Stimulated activated CD8-positive, alpha-beta memory T cell treated with anti-CD3 and anti-CD28 coated beads, Interleukin-15, amount 100 ng/mL, for 48 hours (primary cell): ENCODE measurements at places on chromosomes 7 and 10.

GRCh38 chr10:94200146-94200837, 162.4 kb downstream of the NOC3L start:
- DNase-seq, result no peak

DNA sequence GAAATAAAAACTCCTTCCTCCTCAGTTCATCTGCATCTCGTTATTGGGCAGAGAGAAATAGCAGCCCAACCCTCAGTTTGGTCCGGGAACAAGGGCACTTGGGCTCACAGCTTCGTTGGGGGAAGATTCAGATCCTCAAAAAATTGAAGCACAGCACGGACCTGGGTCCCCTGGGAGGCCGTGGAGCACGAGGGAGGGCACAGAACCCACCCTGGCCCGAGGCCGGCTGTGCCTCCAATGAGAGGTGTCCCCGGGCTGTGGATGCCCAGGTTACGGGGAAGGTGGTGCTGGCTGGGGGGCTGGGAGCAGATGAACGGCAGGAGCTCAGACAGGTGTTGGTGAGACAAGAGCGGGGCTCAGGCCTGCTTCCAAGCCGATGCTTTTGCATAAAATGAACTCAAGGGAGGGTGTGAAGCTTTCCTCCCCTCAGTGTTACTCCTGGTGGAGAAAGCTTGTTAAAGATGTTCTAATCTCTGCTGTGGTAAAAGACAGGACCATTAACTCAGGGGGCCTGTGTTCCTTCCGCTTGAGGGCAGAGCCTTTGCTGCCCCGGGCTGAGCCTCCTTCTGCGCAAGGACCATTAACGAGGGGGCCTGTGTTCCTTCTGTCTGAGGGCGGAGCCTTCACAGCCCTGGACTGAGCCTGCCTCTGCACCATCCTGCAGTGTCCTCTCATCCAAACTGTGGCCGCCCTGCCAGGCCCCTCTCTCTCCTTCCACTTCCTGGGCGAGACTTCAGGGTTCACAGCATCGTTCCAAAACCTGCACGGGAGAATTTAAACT, 302.2 kb downstream of the ADARB2 start:
- no peak for DNase-seq

GRCh38 chr7:13321316-13321715, 633.9 kb downstream of the ARL4A start:
- no peak for DNase-seq

DNA sequence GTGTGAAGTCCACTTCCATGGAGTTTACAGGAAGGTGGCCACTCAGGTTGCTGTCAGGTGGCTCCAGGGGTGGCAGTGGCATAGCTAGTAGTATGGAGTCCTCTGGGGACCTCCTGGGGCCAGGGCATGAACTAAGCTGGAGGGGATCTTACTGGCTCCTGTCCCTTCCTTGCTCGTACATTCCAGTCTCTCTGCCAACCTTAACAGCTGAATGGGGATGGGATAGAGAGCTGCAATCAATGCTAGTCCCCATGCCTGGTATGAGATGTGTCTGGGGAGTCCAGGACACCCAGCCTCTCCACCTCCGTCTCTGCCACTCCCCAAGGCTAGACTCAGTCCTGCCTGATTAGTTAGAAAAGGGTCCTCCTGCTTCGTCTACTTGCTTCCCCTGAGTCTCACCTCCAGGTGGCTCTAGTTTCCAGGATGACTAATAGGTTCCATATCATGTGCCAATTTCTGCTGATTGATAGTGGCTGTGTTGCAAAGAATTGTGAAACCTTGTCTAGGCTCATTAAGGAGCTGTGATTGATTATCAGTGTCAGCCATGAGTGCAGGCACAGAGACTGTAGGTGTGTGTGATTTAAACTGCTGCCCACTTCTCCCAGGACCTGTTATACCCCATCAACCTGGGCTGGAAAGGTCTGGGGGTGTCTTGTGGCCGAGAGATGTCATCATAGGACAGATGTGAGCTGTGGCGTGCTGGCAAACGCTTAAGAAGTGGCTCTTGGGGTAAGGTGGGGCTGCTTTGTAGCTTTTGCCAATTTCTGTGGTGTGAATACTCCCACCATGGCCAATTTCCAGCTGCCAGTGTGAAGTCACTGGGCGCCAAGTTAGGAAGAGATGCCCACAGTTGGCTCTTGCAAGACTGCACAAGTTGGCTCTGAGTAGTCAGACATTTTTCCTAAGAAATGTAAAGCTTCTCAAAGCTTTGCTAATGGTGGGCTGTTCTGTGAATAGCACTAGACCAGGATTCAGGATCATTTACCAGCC, 59.8 kb downstream of the COL13A1 start:
- DNase-seq, result no peak

DNA sequence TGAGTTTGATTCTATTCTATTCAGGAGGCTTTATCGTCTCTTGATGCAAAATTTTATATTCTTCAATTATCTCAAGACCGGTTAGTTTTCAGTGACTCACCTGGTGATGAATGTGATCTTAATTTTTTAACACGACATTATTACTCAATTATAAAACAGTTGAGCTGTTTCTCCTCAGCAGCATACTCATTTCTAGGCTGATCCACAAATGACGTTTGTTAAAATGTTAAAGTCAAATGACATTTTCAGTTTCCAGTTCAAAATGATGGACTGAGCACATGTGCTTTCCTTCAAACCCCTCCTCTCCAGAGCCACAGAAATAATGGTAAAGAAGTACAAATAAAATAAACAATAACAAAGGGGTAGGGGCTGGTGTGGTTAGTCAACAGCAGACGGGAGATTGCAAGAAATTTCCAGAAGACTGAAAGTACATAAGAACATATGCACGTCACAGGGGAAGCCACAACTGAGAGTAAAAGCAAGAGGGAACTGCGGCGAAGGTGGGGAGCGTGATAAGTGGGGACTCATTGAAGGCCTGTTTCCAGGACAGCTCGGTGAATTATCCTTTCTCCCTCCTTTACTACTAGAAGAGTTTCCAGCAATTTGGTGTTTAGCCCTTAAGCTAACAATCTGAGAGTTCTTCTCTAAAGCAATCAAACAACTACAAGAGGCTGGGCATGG, 10.9 kb downstream of the MACROH2A2 start:
- DNase-seq, result no peak

GRCh38 chr10:30804478-30805055, 175.0 kb upstream of the LYZL2 start:
- DNase-seq, result no peak

DNA sequence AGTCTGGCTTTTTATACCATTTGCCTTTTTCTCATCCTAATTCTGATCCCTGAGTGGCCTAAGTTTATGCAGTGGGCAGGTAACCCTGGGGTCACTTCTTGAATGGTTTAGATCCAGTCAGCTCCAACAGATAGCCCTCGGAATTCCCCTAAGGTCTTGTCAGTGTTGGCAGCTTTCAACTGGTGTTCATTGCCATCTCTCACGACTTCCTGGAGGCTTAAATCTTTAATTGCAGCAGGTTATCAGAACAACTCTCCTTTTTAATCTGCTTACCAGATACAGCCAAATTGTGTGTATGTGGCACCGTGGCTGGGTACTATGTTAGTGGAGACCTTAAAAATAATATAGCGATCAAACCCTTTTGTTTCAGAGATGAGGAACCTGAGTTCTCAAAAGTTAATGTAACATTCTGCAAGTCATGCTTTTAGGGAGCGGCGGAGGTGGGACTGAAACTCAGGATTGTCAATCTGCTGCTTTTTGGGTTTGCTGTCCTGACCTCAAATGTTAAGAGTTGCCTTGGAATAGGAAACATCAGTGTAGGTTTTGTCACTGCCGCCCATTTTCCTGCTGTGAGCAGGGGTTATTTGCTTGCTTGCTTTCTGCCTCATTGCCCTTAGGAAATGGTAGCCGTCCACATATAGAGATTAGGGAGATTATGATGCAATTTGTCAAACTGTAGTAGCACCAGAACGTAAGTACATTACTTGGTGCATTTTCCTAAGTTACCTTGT, 818 bp downstream of the DLD start:
- DNase-seq, result no peak

DNA sequence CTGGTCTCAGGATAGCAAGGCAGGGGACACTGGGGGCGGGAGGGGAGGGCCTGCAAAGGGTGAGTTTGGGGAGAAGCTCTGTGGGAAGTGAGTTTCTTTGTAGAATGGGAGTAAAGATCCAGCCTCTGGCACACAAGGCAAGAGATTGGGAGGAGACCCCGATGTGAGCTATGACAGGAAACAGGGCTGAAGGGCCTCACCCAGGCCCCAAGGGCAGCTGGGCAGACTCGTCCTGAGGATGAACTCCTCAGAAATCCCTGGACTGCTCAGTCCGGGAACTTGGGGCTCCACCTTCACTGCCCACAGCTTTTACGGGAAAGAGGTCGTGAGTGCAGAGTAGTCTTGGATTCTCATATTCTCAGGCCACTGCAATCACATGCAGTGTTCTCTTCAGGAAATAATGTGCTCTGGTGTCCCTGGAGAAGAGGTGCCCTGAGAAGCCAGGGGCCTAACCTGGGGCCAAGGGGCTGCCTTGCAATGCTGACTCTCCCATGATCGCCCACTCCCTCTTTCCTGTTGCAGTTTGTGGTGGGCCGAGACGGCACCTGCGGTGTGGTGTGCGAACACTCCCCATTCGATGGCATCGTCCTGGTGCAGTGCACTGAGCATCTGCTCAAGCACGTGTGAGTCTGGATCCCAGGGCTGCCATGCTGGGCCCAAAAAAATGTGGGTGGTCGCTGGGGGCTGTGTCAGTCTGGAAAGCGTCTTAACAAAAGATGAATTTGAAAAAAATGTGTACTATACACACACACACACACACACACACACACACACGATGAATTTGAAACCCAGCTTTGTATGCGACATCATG, 31.3 kb upstream of the C10orf53 start:
- no peak for DNase-seq

GRCh38 chr7:50397320-50397970, 52.7 kb downstream of the FIGNL1 start:
- DNase-seq, result peak; percentile 29

GRCh38 chr10:44517635-44518034, 132.7 kb upstream of the CXCL12 start:
- no peak for DNase-seq

DNA sequence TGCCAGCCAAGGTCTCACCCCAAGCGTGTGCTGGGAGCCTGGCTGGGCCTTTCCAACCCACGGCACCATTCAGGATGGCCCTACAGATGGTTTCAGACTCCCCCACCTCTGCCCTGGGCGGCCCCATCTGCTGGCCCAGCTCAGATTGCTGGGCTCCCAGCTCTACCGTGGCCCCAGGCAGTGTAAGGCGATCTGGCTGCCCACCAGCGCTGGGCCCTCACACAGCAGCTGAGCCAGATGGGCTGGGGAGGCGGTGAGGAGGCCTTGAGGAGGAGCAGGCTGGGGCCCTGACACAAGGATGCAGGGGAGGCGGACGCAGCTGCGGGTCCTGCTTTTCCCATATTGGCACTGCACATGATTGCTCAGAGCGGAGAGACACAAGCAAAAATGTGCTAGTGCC, 162.8 kb downstream of the NRF1 start:
- DNase-seq, result no peak

DNA sequence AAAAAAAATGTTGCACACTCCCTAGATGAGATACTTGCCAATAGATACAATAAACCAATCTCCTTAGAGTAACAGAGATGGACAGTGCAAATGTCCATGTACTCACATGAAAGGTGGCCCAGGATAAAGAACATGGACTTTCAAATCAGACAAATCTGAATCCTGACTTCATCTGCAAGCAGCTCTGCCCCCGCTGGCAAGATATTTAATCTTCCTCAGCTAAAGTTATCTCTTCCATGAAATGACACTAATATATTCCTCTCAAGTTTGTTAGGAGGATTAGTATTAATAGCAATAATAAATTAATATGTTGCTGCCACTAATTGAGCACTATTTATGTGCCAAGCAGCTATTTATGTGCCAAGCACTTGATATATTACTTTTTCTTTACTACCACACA, 148.6 kb upstream of the YAE1 start:
- no peak for DNase-seq

DNA sequence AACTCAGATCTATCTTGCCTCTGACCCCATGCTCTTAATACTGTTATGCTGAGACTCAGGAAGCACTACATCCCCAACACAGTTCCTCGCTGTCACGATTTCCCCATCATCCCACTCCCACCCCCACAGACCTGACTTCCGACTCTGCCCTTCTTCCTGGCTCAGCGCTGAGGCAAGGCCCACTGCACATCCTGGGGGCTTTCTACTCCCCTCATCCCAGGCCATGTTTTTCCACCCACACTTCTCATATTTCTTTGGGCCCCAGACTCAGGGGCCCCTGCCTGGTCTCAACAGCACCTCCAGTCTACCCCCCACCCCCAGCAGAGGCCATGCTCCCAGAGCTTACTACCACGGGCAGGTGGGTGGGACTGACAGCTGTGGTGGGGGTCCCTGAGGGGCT, 7.7 kb upstream of the NDST2 start:
- no peak for DNase-seq

DNA sequence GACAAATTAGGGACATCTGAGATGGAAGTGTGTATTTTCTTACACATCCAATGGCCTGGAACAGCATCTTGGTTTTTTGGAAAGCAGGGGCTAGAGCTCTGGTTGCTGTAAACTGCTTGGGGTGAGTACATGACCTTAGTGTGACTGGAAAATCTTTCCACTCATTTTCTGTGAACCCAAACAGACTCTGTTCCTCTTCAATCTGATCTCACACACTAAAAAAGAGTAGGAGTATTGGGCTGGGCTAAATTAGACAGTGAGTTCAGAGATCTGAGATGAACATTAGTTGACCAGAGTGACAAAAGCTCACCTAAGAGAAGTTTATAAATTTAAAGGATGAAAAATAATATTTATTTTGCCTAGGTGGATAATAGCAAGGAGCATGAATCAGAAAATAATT, 59.2 kb downstream of the OR13A1 start:
- no peak for DNase-seq

GRCh38 chr7:87948371-87948770, 14.3 kb downstream of the ADAM22 start:
- DNase-seq, result no peak

DNA sequence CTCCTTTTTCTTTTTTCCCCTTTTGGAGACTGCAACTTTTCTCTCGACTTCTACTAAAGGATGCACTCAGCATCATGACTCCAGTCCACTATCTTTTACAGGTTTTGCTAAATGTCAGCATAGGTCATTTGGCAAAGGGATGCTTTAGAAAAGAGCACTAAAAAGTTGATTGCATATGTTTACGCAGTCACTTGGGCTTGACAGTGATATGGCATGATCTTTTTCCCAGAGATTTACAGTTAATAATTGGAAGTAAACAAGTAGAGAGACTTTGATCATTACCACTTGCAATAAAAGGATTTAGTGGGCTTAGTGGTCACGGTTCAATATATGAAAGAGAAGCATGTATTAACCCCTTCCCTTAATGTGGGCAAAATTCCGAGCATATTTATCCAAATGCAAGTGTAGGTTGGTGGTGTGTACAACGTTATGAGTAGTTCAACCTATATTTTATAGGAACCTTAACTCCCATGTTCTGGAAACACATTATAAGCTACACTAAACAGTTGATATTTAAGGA, 1.8 kb downstream of the BMI1 start:
- DNase-seq, result no peak

- no peak for DNase-seq
These were observed 22.0 kb downstream of the UMAD1 start for GRCh38 chr7:7662527-7662926.

DNA sequence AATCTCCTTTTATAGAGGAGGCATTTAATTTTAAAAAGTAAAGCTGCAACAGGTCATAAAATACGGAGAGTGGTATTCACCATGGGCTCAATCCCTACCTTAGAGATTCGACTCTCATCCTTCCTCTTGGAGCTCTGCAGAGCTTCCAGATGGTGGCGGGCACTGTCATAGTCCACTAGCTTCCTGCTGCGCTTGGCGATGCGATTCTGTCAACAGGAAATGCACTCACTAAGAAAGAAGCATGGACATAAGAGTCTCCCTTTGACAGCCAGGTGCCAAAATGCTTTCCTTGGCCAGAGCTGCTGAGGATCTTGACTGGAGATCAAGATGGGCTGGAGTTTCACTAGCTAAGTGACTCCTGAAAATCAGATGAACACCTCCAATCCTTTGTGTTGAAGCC, 154.4 kb downstream of the AMPH start:
- no peak for DNase-seq
